ENCODE measurements at places on chromosomes 12 and 14. TPM values are rescaled to one million over a fixed set of nuclear protein-coding genes. Genes with fewer than 3 reads are reported as not detected.

GRCh38 chr12:54337280-54337842, 12.4 kb downstream of the COPZ1 start:
- no peak overlapping the region for H3K4me3 ChIP-seq
- peak overlapping the region; percentile 49 for H3K27ac ChIP-seq
- H3K4me1 ChIP-seq, result peaks cover 37% of the 10 kb centered on the region
- H3K36me3 ChIP-seq, result peaks cover 22% of the 10 kb centered on the region

DNA sequence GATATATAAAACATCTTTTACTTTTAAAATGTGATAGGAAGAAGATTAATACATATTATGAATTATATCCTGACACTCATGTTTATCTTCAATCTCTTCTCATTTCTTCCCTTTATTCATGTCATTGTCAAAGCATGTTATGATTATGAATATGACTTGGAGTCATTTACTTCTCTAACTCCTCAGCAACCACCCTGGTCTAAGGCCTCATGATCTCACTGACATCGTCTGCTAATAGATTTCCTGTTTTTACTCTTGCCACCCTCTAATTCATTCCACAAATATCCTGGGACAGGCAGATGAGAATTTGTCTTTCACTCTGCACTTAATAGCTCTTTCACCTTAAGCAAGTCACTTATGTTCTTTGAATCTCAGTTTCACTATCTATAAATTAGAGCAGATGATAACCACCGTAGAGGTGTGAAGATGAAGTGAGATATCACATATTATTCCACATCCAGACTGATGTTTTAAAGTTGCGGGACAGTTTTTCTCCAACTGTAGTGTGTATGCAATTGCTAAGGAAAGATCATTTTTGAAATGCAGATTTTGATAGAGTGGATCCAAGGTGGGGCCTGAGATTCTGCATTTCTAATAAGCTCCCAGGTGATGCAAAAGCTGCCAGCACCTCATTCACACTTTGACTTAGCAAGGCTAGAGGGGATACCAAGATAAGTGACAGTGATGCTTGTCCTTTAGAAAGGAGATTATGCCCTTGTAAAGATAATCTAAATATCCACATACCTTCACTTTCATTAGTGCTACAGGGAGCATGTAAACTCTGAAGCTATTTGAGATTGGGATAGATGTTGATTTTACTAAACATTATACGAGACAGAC, 3.3 kb upstream of the IAPP start:
- DNase-seq, result no peak
- no peaks in the 10 kb centered on the region for H3K36me3 ChIP-seq
- H3K4me3 ChIP-seq, result no peak overlapping the region
- no peak overlapping the region for H3K27ac ChIP-seq
- H3K4me1 ChIP-seq, result no peaks in the 10 kb centered on the region

- no peak overlapping the region for H3K27ac ChIP-seq
- H3K4me3 ChIP-seq, result no peak overlapping the region
- no peaks in the 10 kb centered on the region for H3K36me3 ChIP-seq
- no peaks in the 10 kb centered on the region for H3K27me3 ChIP-seq
Observed at GRCh38 chr14:76770521-76771436, 9.5 kb downstream of the VASH1 start.

The NUAK1 gene
- 17.5 TPM for total RNA-seq

DNA sequence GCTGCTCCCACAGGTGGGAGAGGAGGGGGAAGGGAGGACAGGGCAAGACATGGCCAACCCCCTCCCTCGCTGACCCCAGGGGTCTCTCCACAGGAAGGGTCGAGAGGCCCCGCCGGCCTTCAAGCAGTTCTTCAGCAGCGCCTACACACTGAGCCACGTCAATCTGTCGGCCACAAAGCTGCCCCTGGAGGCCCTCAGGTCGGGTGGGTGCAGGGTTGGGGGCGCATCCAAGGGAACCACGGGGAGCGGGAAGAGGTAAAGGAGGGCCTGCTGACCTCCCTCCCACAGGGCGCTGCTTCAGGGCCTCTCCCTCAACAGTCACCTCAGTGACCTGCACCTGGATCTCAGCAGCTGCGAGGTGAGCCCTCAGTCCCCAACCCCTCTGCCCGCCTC, 6.1 kb downstream of the CARMIL3 start:
- peaks cover 5% of the 10 kb centered on the region for H3K27me3 ChIP-seq
- H3K27ac ChIP-seq, result no peak overlapping the region
- H3K4me3 ChIP-seq, result no peak overlapping the region
- H3K36me3 ChIP-seq, result no peaks in the 10 kb centered on the region
- no peak for DNase-seq

The PMCH gene
- total RNA-seq, result not detected

DNA sequence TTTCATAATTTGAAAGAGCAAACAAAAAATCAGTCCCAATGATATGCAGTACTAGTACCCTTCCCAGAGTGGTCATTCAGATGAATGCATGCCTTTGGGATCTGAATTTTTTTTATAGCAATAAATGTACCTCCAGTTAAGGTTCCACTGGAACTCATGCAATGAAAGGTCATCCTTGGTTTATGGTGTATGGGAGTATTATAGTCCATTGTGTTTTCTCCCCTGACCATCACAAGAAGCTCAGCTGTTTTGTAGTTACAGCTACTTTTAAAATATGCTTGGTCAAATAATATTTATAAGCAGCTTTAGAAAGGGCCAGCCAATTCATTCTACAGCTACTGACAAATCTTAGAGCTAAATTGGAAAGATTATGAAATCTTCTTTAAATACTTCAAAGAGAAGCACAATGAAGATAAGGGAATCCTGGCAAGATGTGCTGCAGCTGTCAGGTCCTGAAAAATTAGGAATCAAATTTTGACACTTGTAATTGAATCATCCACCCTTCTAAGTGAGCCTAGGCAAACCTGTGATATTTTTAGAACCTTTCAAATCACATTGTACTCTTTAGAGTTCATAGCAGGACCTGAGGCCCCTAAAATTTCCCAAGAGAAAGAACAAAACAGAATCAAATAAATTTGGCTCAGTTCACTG, 46.5 kb downstream of the IFT81 start:
- H3K4me3 ChIP-seq, result no peak overlapping the region
- H3K4me1 ChIP-seq, result no peaks in the 10 kb centered on the region
- no peaks in the 10 kb centered on the region for H3K27me3 ChIP-seq
- H3K36me3 ChIP-seq, result peaks cover 9% of the 10 kb centered on the region
- H3K27ac ChIP-seq, result no peak overlapping the region

- no peak overlapping the region for H3K27ac ChIP-seq
- DNase-seq, result no peak
- no peaks in the 10 kb centered on the region for H3K4me1 ChIP-seq
- H3K27me3 ChIP-seq, result no peaks in the 10 kb centered on the region
- H3K4me3 ChIP-seq, result no peak overlapping the region
Observed at GRCh38 chr12:80291108-80291754, 152.8 kb upstream of the PTPRQ start.

DNA sequence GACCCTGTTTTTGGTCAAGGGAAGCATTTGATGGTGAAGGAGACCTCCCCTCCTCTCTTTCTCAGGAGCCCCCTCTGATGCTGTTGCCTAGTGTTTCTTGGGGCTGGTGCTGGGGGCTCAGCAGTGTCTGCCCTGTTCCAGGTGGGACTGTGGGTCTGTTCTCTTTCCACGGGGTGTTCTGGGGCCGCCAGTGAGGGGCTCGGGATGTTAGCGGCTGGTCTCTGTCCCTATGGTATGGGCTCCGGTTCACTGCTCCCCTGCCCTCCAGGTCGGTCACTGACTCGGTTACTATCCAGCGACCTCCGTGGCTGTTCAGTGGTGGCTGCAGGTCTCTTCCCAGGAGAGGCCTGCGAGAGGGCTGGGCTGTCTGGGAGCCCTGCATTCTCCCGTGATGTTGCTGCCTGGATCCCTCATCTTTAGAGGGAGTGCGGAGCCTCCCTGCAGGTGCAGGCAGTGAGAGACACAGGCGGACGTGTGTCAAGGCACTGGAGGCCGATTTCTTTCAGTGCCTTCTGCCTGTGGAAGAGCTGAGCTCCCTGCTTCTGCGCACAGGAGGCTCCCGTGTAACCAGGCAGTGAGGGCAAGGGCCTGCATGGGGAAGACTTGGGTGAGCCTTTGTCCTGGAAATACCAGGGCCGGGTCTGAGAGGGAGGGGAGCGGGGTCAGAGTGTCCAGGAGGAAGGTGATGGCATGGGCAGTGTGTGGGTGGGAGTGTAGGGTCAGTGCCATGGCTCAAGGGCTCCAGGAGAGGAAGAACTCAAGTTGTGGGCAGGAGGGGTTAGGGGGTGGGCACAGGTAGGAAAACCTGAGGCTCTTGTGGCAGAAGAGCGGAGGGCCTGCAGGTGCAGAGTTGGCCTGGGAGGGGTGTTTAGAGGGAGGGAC, 362.6 kb downstream of the TMEM121 start:
- H3K4me3 ChIP-seq, result no peak overlapping the region
- no peaks in the 10 kb centered on the region for H3K4me1 ChIP-seq
- H3K36me3 ChIP-seq, result no peaks in the 10 kb centered on the region
- H3K27me3 ChIP-seq, result no peaks in the 10 kb centered on the region
- peak; percentile 12 for DNase-seq
- no peak overlapping the region for H3K27ac ChIP-seq

- H3K36me3 ChIP-seq, result no peaks in the 10 kb centered on the region
- H3K4me3 ChIP-seq, result no peak overlapping the region
- no peaks in the 10 kb centered on the region for H3K27me3 ChIP-seq
- no peak overlapping the region for H3K27ac ChIP-seq
- H3K4me1 ChIP-seq, result peaks cover 19% of the 10 kb centered on the region
Observed at GRCh38 chr12:12224240-12224940, 42.5 kb downstream of the LRP6 start.

Measured in lower lobe of right lung (tissue), 2 donors.